NCI-H748 treated with DMSO at 0.1 percent for 48 hours (cell line): ENCODE measurements at places on chromosomes 12 and 14.

DNA sequence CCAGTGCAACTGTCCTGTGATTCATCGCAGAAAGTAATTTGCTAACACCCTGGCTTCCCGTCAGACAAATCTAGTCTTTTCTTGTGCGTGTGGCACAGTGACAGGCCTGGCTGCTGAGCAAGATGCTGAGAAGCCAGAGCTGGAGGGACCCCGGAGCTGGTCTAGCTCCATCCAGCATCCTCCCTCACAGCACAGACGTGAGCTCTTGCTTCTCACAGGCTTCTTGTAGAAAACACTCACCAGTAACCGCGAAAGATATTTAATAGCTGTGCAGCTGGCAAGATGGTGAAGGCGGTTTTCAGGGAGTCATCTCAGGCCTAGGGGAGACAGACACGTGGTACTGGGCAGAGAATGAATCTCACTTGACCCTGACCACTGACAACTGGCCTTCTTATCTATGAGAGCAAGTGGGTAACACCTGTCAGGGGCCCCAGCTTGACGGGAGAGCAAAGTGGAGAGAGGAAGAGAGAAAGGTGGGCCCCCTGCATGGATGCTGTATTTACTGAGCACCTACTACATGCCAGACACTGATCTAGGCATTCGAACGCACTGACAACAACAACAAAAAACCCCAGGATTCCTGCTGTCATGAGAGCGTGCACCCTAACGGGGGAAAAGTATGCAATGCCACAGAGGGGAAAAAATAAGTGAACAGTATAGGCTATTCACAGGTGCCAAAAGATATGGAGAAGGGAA lies 63.3 kb downstream of the CCDC88C start:
- peak; percentile 64 for DNase-seq

GRCh38 chr12:24113701-24114100 lies 164.2 kb upstream of the SOX5 start:
- DNase-seq, result no peak

DNA sequence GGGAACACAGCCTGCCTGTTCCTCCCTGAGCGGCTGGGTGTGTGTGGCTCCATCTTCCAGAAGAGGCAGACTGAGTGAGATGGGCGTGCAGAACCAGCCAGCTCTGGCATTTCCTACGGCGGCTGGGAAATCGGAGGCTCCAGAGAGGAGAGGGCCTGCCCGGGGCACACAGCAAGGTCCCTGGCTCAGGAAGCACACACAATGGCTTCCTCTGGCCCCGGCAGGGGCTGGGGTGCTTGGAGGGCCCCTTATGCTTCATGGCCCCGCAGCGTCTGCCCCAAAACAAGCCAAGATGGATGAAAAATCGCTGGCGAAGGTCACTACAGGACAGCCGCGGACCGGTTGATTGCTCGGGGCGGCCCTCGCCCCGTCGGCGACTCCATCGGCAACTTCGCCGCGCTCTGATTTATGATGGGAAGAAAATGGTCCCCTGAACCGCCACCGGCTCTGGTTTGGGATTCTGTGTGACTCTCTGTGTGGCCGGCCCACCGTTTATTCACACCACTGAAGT lies 191.5 kb upstream of the C14orf180 start:
- DNase-seq, result no peak

- DNase-seq, result peak; percentile 4
Measured at GRCh38 chr12:107429006-107429705, 256.4 kb upstream of the PWP1 start.

DNA sequence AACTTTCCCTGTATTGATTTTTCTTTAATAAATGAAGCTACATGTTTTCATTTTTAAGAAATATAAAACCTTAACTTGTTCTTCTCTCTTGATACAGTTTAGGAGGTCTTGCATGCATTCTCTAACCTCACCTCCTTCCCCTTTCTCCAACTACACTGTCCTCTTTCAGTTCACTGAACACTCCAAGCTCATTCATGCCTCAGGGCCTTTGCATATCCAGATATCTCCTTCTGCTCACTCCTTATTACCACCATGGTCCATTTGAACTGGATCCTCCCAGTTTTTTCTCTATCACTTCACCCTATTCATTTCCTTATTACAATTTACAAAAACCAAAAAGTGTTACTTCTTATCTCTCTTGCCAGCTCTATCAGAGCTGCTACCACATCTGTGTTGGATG lies 242.9 kb upstream of the PLEKHG7 start:
- no peak for DNase-seq

DNA sequence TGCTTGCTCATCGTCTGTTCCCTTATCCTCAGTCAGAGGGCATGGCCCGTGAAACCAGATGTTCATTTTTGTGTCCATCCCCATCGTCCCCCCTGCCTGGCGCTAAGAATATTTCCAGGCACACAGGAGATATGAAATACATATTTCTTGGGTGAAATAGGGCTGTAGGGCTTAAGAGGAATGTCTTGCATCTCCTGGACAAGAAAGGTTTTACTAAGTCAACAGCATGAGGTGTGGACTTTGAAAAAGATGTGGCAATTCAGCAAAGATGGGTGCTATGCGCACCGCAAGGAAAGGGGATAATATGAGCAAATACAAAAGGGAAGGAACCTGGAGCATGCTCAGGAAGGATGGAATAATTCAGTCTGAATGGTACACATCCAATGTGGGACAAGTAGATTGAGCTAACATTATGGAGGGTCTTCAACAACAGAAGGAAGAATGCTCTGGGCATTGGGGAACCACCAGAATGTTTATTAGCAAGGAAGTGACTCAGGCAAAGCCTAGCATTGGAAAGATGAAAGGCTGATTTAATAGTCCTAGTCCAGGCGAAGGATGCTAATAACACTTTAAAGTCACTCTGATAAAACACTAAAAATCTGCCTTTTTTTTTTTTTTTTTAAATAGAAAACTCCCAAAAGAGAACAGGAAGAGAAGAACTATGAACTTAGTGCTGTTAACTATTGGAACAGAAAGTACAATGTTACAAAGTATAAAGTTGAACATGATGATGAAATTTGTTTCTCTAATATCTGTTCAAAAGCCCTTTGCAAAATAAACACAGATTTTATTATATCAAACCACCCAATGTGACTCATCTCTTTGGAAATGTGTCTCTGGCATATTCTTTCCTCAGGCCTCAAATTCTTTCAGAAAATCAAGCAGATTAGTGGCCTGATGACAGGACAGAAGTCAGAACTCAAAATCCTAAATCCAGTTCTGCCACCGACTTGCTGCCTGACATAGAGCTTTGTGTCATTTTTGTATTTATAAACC lies 449.5 kb downstream of the BCAT1 start:
- DNase-seq, result no peak
